ENCODE measurements at places on chromosomes 6 and 20.

DNA sequence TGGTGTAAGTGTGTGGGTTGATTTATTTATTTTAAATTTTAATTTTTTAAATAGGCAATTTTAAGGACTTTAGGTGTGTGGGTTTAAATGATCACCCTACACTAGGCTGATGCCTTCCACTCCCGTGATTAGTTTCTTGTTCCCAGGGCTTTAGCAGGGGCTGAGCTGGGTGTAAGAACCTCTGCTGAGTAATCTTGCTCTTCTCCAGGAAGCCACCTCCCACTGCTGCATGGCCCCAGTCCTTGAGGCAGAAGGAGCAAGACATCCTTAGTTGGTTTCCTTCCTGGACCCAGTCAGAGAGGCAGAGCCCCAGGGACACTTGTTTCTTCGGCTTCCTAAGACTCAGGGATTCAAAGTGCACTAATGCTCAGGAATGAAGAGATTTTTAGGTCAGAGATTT is 19.8 kb upstream of the CDC5L start:
- DNase-seq: no peak

DNA sequence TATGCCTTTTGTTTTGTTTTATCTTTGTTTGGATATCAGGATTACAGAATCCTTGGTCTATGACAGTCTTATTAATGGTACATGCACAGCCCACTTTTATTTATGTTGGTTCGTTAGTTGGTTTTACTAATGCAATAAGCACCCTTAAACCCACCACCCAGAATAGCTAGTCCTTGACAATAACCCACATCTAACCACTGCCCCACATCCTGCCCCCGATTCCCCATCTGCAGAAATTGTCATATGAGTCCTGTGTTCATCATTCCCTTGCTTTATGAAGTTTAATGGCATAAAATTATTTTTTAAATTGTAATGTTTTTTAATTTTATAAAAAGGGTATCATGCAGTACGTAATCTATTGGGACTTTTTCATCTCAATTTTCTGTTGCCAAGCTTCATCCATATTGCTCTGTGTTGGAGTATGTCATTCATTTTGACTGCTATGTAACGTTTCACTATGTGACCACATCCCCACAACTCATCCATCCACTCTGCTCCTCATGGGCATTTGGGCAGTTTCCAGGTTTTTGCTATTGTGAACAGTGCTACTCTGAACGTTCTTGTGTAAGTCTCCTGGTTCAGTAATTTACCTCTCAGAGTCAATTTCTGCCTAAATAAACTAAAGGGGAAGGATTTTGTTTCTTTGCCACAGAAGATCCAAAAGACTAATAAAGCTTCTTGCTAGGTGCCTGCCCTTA is 150.4 kb downstream of the MRPL14 start:
- DNase-seq: no peak

DNA sequence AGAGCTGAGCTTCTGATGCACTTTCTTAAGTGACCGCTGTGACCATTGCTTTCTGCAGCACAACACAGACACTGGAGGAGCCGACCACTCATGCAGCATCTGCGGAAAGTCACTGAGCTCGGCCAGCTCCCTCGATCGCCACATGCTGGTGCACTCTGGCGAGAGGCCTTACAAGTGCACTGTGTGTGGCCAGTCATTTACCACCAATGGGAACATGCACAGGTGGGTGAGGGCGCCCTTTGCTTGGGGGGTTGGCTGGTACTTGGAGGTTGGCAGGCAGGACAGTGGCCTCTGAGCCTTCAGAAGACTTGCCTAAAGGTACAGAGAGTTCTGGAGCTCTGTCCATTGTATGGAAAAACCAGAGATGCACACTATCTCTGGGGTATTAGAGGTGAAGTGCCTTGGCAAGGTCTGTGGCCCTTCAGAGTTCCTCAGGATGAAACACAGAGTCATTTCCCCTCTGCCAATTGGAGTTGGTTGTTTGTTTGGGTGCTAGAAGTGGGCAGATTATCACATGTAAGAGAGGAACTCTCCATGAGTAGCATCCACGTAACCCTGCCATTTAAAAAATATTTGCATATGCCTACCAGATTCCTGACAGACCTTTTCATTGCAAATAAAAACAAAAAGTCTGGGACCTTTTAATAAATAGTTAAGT is 81.5 kb downstream of the RREB1 start:
- DNase-seq: no peak

DNA sequence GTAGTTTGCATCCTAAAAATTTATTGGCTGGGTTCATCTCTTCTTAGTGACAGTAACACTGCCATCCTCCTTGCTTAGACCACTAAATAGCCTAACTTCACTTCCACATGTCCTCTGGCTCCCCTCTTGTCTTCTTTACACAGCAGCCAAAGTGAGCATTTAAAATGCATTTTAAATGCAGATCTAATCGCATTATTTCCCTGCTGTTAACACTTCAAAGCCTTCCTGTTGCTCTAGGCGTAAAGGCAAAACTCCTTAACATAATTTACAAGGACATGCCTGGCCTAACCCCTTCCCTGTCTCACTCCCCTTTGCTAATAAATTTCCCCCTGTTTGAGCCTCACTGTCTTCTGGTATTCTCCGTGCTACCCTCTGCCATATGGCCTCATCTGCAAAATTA is 26.5 kb downstream of the NKAIN2 start:
- no peak for DNase-seq

DNA sequence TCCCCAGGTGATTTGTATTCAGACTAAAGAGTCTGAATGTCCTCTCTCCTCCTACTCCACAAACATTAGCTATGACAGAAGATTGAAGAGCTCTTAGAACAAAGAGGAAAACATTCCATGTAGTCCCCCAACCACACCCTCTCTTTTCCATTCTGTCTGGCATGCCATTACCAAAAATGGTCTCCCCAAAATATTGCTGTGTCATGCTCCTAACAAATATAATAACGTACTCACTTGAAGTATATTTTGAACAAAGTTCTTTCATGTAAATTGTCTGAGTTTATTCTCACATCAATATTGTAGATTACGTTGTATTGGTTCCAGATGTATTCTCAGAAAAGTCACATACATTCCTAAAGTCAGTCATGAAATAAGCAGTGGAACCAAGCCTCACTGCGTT is 467.3 kb upstream of the IRAK1BP1 start:
- no peak for DNase-seq
